ENCODE measurements at places on chromosomes 13 and 19. TPM values are rescaled to one million over a fixed set of nuclear protein-coding genes. Genes with fewer than 3 reads are reported as not detected.

LILRA1 gene
- not detected for total RNA-seq

MEF2B gene
- not detected for total RNA-seq

GRCh38 chr19:2691951-2692350, 10.5 kb downstream of the GNG7 start:
- H3K36me3 ChIP-seq, result no peaks in the 10 kb centered on the region
- no peak overlapping the region for H3K27ac ChIP-seq
- no peak for DNase-seq
- peaks cover 11% of the 10 kb centered on the region for H3K4me1 ChIP-seq

- no peaks in the 10 kb centered on the region for H3K27me3 ChIP-seq
- H3K4me3 ChIP-seq, result no peak overlapping the region
- H3K4me1 ChIP-seq, result no peaks in the 10 kb centered on the region
- no peak overlapping the region for H3K27ac ChIP-seq
- no peak for DNase-seq
Measured at GRCh38 chr13:79442221-79442620, 36.2 kb upstream of the RBM26 start.

GRCh38 chr13:50419896-50420295, 404.7 kb downstream of the KCNRG start:
- peaks cover 31% of the 10 kb centered on the region for H3K4me1 ChIP-seq
- DNase-seq, result peak; percentile 36
- no peak overlapping the region for H3K4me3 ChIP-seq
- H3K27ac ChIP-seq, result no peak overlapping the region
- H3K27me3 ChIP-seq, result no peaks in the 10 kb centered on the region

- H3K4me1 ChIP-seq, result peaks cover 34% of the 10 kb centered on the region
- no peak for DNase-seq
- no peaks in the 10 kb centered on the region for H3K36me3 ChIP-seq
- no peaks in the 10 kb centered on the region for H3K27me3 ChIP-seq
Measured at GRCh38 chr19:41194157-41194552, 1.1 kb downstream of the CYP2S1 start.

- H3K4me1 ChIP-seq, result no peaks in the 10 kb centered on the region
- no peak for DNase-seq
- no peak overlapping the region for H3K4me3 ChIP-seq
Measured at GRCh38 chr19:51375504-51376221, 3.2 kb upstream of the NKG7 start.

DNA sequence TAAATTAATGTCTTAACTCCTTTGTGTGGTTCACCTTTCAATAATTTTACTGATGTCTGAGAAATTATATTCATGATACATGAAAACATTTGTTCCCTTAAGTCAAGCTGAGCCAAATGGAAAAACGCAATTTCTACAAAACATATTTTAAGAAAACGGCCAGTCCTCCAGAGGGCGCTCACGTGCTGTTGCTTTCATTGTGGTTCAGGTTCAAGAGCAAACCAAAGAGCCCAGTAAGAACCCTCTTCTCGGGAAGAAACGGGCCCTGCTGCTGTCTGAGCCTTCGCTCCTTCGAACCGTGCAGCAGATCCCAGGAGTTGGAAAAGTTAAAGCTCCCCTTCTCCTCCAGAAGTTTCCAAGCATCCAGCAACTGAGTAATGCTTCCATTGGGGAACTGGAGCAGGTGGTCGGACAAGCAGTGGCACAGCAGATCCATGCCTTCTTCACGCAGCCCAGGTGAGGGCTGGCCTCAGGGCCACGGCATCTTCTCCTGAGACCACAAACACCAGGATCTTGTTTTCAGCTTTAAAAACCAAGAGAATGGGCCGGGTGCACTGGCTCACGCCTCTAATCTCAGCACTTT, 4.3 kb downstream of the FAAP24 start:
- H3K4me3 ChIP-seq, result no peak overlapping the region
- DNase-seq, result peak; percentile 85
- no peaks in the 10 kb centered on the region for H3K36me3 ChIP-seq
- peaks cover 18% of the 10 kb centered on the region for H3K4me1 ChIP-seq

- DNase-seq, result no peak
- H3K4me3 ChIP-seq, result no peak overlapping the region
- peaks cover 78% of the 10 kb centered on the region for H3K36me3 ChIP-seq
- H3K27me3 ChIP-seq, result no peaks in the 10 kb centered on the region
- no peak overlapping the region for H3K27ac ChIP-seq
Measured at GRCh38 chr13:29524176-29524575, 71.3 kb downstream of the SLC7A1 start.

DNAAF3 gene
- total RNA-seq, result not detected

DNA sequence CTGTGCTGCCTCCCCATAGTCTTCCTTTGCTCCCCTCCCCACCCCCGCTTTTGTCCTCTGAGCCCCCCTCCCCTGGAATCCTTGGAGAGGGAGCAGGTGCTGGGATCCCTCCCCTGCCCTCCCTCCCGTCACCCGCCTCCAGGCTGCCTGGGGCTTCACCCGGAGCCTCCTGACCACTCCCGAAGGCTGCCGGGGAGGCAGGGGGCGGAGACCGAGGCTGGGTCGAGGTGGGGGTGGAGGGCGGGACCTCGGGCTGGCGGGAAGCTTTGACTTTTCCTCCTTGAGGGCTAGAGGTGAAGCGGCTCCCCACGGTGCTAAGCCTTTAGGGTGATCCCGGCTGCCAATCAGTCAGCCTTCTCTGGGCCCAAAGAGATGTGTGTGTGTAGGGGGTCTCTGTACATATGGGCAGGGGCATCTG, 1.5 kb downstream of the KMT5C start:
- peaks cover 12% of the 10 kb centered on the region for H3K36me3 ChIP-seq
- peak; percentile 77 for DNase-seq
- peak overlapping the region; percentile 89 for H3K4me3 ChIP-seq
- H3K27me3 ChIP-seq, result no peaks in the 10 kb centered on the region
- peaks cover 39% of the 10 kb centered on the region for H3K4me1 ChIP-seq

- H3K4me3 ChIP-seq, result no peak overlapping the region
- no peak overlapping the region for H3K27ac ChIP-seq
Measured at GRCh38 chr19:42606660-42607351, 12.1 kb upstream of the CEACAM8 start.

- peaks cover 57% of the 10 kb centered on the region for H3K4me1 ChIP-seq
- DNase-seq, result peak; percentile 96
- H3K27ac ChIP-seq, result no peak overlapping the region
Measured at GRCh38 chr19:46634045-46634655, 1.9 kb downstream of the GNG8 start.

TMPRSS9 gene
- not detected for total RNA-seq

DNA sequence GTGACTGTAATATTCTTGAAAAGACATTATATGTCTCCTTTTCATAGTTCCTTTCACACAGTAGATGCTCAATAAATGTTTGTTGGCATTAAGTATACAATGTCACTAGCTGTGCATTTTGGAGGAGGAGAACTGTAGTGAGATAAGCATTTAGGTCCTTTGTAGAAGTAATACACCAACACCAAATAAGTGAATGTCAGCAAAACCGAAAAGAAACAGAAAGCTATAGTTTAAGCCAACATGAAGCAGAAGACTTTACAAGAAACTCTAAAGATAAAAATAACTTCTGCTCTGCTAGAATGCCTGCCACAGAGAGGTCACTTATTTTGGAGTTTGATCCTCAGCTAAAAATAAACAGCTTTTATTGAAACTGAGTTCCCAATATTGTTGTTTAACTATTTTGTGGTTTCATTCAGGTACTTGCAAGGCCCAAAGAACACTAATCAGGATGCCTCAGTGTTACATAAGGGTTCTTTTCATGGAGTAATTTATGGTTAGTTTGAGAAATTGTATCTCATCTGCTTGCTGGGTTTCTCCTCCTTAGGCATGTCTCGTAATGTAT, 86.2 kb downstream of the STARD13 start:
- H3K4me1 ChIP-seq, result peaks cover 78% of the 10 kb centered on the region
- no peaks in the 10 kb centered on the region for H3K27me3 ChIP-seq
- H3K4me3 ChIP-seq, result no peak overlapping the region
- H3K36me3 ChIP-seq, result no peaks in the 10 kb centered on the region
- H3K27ac ChIP-seq, result no peak overlapping the region

DNA sequence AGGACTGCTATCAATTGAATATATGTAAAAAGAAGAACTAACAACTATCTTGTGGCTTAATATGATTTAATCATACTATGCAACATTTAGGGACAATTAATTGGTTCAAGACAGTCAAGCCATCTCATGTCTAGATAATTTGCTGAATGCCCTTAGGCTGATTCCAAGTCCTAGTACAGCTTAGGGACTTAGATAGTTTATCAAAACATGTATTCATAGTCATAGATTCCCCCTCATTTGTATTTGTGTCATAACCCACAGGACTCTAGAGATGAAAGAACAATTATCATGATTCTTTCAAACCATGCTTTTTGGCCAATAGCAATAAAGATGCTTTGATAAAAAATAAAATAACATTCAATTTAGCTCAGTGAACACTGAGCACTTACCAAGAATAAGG, 607.6 kb downstream of the SLITRK1 start:
- H3K27me3 ChIP-seq, result no peaks in the 10 kb centered on the region
- DNase-seq, result no peak
- no peak overlapping the region for H3K27ac ChIP-seq
- H3K4me3 ChIP-seq, result no peak overlapping the region

TTYH1 gene
- total RNA-seq, result not detected

DNA sequence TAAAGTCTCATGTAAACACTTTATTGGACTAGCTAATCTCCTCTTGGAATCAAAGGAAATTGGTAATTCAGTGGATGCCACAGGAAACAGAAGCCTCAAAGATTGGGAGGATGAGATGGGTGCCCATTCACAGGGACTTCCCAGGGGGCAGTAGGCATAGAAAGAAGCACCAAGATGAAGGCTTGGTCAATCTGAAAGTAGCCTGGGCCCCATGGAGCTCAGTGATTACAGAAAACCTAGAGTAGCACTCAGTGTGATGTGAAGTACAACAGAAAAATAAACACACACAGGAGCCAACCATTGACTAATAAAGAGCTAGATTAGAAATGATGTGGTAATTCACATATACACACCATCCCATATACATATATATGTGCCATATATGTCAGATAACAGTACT, 560.6 kb downstream of the TBC1D4 start:
- no peak overlapping the region for H3K27ac ChIP-seq
- no peak for DNase-seq
- no peaks in the 10 kb centered on the region for H3K27me3 ChIP-seq
- H3K4me3 ChIP-seq, result no peak overlapping the region

- H3K4me1 ChIP-seq, result peaks cover 28% of the 10 kb centered on the region
- H3K27ac ChIP-seq, result no peak overlapping the region
- no peak for DNase-seq
- H3K36me3 ChIP-seq, result no peaks in the 10 kb centered on the region
Measured at GRCh38 chr19:4522291-4523002, 4.2 kb upstream of the PLIN4 start.

DNA sequence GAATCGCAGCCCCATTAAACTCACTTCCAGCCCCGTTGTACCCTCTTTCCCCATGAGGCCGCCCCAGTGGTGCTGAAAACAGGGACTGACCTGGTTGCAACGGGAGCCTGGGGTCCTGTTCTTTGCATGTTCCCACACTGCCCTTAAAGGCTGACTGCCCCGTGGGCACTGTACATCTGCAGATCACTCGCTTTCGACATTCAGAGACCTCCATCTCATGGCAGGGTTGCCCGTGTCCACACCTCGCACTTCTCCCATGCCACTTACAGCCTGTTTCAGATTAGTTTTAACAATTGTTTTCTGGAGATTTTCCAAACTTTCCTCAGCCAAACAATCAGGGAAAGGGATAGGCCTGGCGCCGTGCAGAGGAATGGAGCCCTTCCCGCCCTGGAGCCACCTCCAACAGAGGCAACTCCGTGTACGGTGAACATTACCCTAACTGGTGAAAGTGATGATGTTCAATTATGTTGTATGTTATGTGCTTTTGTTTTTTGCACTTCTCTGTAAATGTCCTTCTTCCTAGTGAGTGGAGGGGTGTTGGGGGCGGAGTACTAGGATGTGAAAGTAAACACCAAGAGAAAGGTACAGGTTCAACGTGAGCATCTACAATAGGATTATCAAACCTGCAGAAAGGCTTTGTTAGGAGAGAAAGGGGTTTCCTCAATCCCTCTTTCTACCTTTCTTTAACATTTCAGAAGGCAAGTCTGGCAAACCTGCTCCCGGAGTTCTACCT, 262.8 kb downstream of the FOXO1 start:
- H3K27me3 ChIP-seq, result no peaks in the 10 kb centered on the region
- H3K4me1 ChIP-seq, result peaks cover 28% of the 10 kb centered on the region
- H3K4me3 ChIP-seq, result no peak overlapping the region
- H3K27ac ChIP-seq, result peak overlapping the region; percentile 68
- no peak for DNase-seq
- no peaks in the 10 kb centered on the region for H3K36me3 ChIP-seq

DNA sequence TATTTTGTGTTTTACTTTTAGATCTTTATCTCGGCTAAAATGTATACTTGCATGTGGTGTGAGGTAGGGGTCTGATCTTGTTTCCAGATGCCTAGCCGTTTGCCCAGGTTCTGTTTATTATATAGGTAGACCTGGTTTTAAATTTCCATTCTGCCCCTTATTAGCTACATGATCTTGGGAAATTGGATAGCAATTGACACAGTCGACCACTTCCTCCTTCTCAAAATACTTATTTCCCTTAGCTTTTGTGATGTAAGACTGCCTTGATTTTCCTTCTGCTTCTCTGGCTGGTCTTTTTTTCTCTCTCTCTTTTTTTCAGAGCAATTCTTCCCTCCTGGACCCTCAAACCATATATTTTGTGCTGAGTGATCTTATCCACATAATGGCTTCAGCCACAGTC, 3.0 kb upstream of the PGLYRP1 start:
- H3K36me3 ChIP-seq, result no peaks in the 10 kb centered on the region
- H3K27me3 ChIP-seq, result peaks cover 9% of the 10 kb centered on the region
- H3K4me1 ChIP-seq, result peaks cover 5% of the 10 kb centered on the region
- no peak for DNase-seq

DNA sequence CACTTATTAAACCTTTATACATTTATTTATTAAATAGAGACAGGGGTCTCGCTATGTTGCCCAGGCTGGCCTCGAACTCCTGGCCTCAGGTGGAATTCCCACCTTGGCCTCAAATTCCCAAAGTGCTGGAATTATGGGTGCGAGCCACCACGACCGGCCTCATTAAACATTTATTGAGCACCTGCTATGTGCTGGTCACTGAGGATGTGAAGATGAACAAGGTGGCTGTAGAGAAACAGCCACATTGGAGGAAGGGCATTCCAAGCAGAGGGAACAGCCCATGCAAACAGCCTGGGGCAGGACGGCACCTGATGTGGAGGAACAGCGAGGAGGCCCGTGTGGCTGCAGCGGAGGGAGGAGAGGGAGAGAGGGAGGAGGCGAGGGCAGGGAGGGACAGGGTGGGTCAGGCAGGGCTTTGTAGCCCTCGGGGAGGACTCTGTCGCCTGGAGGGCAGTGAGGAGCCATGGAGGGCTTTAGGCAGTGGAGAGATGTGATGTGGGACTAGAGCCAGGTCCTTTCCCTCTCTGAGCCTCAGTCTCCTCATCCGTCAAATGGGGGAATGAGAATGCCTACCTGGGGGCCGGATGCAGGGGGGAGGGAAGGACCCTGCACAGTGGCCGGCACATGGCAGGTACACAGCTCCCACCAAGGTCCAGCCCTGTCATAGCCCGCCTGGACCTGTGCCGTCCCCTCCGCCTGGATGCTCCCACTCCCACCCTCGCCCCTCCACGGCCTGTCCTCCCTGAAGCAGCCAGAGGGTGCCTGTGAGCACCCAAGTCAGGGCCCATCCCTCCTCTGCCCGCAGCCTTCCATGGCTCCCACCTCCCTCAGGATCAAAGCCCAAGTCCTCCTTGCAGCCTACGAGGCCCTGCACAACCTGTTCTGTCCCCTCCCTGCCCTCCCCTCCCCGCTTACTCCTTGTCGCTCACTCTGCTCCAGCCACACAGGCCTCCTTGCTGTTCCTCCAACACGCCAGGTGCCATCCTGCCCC, 21.5 kb upstream of the NFIC start:
- no peak overlapping the region for H3K4me3 ChIP-seq
- H3K36me3 ChIP-seq, result no peaks in the 10 kb centered on the region
- no peaks in the 10 kb centered on the region for H3K27me3 ChIP-seq
- peak overlapping the region; percentile 87 for H3K27ac ChIP-seq
- DNase-seq, result no peak
- peaks cover 62% of the 10 kb centered on the region for H3K4me1 ChIP-seq
